Left kidney (tissue), 8 donors: ENCODE measurements at places on chromosomes 4 and X. TPM values are rescaled to one million over a fixed set of nuclear protein-coding genes. Genes with fewer than 3 reads are reported as not detected.

GRCh38 chrX:136219893-136220292, 31.3 kb downstream of the MAP7D3 start:
- DNase-seq = no peak

DNA sequence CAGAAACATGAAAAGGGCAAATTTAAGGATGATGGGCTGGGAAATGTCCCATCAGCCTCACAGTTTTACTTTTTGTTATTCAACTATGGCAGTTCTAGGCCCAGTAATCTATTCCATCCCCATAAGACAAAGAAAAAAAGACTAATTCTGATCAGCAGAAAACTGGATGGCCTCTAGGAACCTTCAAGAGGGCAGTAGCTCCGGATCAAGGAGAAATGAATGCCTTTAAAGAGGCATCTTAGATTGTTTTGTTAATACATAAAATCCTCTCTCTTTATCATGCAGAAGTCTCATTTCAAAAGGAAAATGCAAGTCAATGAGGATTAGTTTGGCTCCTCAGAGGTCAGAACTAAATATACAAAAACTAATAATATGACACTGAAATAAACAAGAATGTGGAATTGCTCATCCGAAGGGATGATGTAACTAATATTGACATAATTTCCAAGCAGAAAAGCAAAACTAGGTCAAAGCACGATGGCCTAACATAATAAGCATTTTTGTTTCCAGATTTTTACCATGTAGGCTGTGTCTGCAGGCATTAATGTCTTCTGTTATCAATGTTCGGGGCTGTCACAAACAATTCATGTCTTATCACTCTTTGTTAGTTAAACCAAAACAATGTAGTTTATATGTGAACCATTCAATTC, 8.8 kb downstream of the MID1 start:
- DNase-seq = no peak

GRCh38 chr4:146178126-146178525, 2.6 kb downstream of the LSM6 start:
- DNase-seq = no peak

- no peak for DNase-seq
These were observed 209.7 kb downstream of the ANTXR2 start for GRCh38 chr4:79863333-79863732.

DNA sequence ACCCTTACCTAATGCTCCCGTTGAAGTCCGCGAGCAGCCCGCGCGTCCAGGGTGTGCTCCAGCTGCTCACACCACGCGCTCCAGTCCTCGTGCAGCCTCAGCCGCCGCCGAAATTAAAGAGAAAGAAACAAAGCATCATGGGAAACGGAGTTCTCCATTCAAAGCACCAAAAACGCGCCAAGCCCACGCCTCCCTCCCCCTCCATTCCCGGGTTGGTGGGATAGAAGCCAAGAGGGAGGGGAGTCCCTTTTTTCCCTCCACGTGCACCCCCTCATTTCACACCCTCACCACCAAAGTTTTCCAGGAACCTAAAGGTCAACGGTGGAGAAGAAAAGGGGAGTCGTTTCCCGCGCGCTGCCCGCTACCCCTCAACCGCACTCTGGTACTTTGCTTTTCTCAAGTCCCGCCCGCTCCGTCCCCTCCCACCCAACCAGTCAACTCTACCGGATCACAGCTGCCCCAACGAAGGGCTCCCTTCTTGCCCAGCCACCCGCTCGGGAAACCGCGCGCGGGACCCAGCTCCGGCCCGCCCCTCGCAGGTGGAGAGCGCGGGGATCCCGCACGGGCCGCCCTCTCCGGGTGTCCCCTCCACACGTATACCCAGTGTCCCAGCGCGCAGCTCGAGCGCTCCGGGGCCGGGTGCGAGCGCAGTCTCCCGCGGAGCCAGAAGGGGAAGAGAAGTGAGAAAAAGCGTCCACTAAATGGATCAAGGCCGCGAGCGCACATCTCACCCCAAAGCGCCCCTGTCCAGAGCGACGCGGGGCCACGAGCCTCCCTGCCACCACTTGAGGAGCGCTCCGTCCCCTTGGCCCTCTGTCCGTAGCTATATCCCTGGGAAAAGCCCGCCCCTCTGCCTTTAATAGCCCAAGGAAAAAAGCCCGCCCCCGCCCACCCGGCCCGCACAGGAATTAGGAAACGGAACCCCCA, 65.1 kb upstream of the CCDC160 start:
- DNase-seq = peak; percentile 57

DNA sequence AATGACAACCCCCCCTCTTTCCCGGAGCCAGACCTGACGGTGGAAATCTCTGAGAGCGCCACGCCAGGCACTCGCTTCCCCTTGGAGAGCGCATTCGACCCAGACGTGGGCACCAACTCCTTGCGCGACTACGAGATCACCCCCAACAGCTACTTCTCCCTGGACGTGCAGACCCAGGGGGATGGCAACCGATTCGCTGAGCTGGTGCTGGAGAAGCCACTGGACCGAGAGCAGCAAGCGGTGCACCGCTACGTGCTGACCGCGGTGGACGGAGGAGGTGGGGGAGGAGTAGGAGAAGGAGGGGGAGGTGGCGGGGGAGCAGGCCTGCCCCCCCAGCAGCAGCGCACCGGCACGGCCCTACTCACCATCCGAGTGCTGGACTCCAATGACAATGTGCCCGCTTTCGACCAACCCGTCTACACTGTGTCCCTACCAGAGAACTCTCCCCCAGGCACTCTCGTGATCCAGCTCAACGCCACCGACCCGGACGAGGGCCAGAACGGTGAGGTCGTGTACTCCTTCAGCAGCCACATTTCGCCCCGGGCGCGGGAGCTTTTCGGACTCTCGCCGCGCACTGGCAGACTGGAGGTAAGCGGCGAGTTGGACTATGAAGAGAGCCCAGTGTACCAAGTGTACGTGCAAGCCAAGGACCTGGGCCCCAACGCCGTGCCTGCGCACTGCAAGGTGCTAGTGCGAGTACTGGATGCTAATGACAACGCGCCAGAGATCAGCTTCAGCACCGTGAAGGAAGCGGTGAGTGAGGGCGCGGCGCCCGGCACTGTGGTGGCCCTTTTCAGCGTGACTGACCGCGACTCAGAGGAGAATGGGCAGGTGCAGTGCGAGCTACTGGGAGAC, 1.6 kb downstream of the PCDH10 start:
- DNase-seq = no peak

GRCh38 chr4:15488658-15489470, 19.2 kb downstream of the CC2D2A start:
- no peak for DNase-seq

- DNase-seq = no peak
These were observed 2.7 kb downstream of the SPON2 start for GRCh38 chr4:1169691-1170096.

DNA sequence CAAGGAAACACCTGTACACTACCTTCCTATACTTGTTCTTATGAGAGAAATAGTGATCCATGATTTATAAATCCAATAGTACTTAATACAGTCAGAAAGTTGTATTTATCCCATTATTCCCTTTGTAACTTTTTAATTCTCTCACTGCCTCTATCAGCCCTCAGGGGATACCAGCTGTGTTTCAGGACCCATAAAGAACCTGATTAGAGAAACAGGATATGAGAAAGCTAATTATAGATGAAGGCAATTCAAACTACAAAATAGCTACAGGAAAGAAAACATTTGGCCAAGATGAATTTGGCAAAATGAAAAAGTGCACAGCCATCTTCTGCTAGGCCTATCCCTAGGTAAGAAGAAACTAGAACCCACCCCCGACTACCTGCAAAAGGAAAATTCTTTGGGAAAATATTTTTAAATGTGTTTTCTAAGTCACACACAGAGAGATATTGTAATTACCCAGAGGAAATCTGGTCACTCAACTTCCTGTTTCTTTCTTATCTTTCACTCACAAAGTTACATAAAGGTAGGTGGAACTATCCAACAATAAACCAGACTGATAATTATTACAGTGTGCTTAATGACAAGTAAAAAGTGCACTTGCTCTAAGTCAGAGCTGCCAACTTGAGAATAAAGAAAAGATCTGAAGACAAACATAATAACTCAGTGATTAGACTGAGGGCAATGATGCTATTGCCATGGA, 836.5 kb upstream of the HTR2C start:
- no peak for DNase-seq

DNA sequence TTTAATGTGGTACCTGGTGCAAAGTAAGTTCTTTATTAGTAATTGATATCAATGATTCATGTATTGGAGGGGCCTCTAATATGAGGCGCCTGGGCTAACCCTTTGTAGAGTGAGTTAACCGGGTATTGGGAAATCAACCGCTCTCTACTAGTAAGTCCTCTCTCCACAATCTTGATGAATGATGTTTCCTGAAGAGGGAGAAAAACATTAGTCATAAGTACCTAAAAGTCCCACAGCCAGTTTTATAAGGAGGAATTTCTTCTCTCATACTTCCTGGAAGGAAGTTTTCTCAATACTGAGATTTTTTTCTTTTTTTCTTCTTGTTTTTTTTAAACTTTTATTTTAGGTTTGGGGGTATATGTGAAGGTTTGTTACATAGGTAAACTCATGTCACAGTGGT, 62.3 kb downstream of the AGTR2 start:
- DNase-seq = no peak

DNA sequence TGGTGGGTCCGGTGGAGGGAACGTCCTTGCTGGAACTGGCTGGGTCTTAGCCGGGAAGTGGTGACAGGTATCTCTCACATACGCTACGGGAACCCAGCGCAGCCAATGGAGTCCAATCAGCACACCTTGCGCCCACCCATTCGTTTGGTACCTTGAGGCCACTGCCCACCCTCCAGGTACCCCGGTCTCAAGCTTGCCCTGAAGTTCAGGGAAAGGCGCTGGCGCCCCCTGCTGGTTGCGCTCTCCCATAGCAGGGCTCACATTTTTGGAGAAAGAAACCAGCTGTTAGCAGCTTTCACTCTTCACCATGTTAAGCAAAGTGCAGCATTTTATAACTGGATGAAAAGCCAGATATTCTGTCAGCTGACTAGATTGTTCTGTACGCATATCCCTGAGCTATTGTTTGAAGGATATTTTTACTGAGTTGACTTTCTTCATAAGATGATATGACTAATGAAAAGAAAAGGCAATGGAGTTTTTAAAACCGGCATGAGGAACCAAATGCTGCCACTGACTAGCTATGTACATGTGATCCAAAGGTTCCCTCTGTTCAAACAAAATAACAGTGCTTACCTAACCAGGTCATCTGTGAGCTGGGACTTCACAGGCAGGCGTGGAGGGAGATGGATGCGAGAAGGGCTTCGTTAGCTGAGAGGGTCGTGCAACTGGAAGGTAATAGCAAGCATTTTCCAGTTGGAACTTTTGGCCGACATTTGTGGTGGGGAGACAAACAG, 43.7 kb downstream of the OTOP1 start:
- peak; percentile 15 for DNase-seq

DNA sequence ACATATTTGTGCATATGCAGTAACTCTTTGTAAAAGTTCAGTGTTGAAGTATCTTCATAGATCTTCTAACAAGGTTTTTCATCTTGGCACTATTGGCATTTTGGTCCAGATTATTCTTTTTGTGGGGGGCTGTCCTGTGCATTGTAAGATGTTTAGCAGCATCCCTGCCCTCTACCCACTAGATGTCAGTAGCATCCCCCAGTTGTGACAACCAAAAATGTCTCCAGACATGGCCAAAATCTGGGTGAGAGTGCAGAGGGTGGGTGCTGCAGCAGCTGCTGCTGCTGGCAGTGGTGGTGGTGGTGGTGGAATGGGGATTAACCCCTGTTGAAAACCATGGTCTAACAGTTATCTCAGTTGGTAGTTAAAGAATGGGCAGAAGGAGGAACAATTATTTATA, 370.0 kb downstream of the GPAT3 start:
- peak; percentile 5 for DNase-seq

- DNase-seq = no peak
These were observed 67.2 kb upstream of the TENM3 start for GRCh38 chr4:182175788-182176519.

- no peak for DNase-seq
These were observed 65.3 kb upstream of the SHISA3 start for GRCh38 chr4:42331914-42332368.

DNA sequence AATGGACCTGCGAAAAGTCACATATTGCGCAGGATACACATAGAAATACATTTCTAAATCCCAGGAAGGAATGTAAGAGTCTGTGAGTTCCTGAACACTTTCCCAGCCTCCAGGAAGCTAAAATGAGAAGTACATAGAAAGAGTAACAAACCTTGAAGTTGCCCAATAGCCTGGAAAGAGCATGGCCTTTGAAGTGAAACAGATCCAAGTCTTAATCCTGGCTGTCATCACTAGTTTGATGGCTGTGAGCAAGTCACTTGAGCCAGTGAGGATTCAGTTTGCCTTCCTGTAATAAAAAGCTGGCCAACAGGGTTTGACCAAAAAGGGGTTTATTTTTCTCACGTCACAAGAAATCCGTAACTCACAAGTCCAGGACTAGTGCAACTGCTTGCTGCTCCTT, 69.8 kb downstream of the ARHGEF38 start:
- DNase-seq = no peak

DNA sequence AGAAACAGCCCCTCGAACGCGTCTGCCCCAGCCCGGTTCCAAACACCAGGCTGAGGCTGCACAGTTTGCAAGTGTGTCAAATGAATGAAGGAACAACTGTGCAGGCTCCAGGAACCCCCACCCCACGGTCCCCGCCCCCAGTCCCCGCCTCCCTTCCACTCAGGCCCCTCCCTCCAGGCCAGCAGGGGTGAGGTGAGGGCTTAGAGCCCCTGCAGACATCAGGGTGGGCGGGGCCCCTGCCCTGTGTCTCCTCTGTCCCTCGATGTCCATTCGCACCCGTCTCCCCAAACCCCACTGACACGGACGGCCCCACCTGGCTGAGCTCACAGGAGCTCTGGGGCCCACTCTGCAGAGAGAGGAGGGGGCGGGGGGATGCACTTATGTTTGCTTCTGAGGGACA, 28.5 kb downstream of the TACC3 start:
- DNase-seq = no peak

MAGEA6 gene
- polyA plus RNA-seq = not detected

PIN4 gene
- polyA plus RNA-seq = 49.0 TPM

GABRB1 gene
- 0.55 TPM for polyA plus RNA-seq

GPR173 gene
- polyA plus RNA-seq = 26.3 TPM

NHS gene
- 27.3 TPM for polyA plus RNA-seq
